Mesothelial cell of epicardium (in vitro differentiated cells): ENCODE measurements at places on chromosomes 6 and 20.
A peak's percentile ranks its signal among the peaks of the same experiment; 100 is the strongest.

- no peak overlapping the region for H3K4me3 ChIP-seq
- peaks cover 7% of the 10 kb centered on the region for H3K36me3 ChIP-seq
- H3K4me1 ChIP-seq: peaks cover 3% of the 10 kb centered on the region
- no peaks in the 10 kb centered on the region for H3K27me3 ChIP-seq
Measured at GRCh38 chr6:126253431-126253830, 86.5 kb upstream of the CENPW start.

DNA sequence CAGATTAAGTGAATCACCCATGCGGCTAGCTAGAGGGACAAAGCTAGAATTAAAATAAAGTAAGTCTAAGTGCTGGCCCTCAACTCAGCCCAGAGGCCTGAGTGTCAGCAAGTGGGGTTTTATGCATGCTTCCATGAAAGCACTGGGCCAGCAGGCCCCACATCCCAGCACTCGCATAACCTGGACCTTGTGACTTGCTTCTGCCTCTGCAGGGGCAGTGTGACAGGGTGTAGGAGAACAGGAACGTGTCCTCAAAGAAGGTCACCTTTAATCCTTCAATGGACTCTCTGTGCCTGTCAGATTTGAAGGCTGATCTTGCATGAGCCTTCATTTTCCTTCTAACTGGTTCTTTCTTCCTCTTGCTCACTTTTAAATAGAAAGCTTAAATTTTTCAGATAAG is 183.4 kb downstream of the ALDH8A1 start:
- peaks cover 8% of the 10 kb centered on the region for H3K4me1 ChIP-seq
- peaks cover 3% of the 10 kb centered on the region for H3K36me3 ChIP-seq

DNA sequence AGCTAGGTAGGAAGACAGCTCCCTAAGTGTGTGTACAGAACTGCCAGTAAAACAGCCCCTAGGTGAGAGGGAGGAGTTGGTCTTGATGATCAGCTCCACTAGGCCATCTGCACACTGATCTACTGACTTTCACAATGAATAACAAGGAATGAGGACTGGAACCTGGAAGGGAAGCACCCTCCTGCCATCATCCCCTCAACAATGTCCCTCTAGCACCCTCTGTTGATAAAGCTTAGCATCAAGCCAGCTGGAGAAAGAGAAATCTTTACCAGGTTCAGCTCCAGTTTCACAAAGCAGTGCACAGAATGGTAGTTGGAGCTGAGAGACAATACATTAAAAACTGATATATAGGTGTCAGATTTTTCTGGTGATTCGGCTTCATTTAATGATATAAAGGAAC is 57.2 kb upstream of the IRAK1BP1 start:
- H3K4me3 ChIP-seq: no peak overlapping the region
- H3K27me3 ChIP-seq: peaks cover 6% of the 10 kb centered on the region
- no peaks in the 10 kb centered on the region for H3K36me3 ChIP-seq
- H3K27ac ChIP-seq: no peak overlapping the region
- DNase-seq: no peak

- peaks cover 9% of the 10 kb centered on the region for H3K36me3 ChIP-seq
- DNase-seq: no peak
- no peak overlapping the region for H3K27ac ChIP-seq
- peaks cover 34% of the 10 kb centered on the region for H3K4me1 ChIP-seq
Measured at GRCh38 chr6:158028421-158028820, 46.8 kb downstream of the SYNJ2 start.

DNA sequence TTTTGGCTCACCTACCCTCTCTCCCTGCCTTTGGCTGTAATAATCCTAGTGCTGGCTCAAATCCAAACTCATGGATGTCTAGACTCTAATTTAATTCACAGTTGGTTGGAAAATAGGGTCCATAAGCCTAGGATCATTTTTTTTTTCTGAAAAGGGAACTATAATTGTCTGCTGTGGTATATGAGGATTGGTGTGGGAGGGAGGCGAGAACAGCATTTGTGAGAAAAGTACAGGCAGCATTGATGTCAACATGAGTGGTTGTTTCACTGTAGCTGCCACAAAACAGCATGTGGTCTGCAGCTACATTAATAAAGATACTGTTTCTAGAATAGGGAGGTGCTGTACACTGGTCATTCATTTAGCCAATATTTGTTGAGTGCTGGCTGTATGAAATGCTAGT is 18.6 kb upstream of the POLR1H start:
- no peaks in the 10 kb centered on the region for H3K27me3 ChIP-seq
- no peaks in the 10 kb centered on the region for H3K36me3 ChIP-seq
- no peak overlapping the region for H3K4me3 ChIP-seq
- no peaks in the 10 kb centered on the region for H3K4me1 ChIP-seq
- peak overlapping the region; percentile 13 for H3K27ac ChIP-seq
- no peak for DNase-seq

DNA sequence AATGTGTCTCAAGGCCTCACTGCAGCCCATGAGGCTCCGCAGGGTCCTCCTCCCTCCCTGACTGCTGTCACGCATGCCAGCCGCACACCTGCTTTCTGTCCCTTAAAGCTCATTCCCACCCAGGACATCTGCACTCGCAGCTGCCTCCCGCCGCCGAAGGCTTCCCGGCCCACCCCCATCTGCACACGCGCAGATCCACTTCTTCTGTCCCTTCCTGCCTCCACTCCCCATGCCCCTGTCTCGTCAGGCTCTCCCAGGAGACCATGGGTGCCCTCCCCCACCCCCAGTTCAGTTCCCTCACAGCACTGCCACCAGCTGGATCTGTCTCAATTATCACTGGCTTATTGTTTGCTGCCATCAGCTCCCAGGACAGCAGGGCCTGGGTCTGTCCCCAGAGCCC is 63.0 kb downstream of the RIPOR3 start:
- no peak for DNase-seq
- H3K27ac ChIP-seq: peak overlapping the region; percentile 40
- H3K4me3 ChIP-seq: no peak overlapping the region
- H3K27me3 ChIP-seq: no peaks in the 10 kb centered on the region

DNA sequence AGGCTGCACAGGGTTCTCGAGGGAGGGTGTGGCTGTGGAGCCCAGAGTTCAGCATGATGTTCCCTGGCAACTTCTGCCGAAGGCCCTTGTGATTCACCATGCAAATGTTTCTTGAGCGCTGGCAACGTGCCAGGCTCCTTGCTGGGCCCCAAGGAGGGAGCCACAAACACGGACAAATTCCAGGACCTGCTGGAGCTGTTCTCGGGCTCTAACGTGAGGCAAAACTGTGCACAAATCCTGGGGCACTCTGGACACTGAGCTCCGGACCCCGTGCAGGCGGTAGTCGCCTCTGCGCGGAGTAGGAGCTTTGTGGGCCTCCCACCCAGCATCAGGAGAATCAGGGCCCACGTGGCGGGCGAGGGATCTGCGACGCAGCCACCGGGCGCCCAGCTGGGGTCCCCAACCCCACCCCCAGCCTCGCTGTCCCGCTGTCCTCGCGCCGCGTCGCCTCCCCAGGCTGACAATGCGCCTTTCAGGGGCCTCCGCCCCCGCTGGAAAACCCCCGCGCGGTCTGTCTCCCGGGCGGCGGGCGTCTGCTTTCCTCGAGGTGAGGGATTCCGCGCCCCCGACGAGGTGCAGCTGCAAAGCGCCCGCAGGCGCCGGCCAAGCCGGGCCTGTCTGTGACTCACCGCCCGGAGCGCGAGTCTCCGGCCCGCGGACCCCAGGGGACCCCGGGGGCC is 31.7 kb upstream of the SCUBE3 start:
- H3K4me3 ChIP-seq: no peak overlapping the region
- H3K36me3 ChIP-seq: no peaks in the 10 kb centered on the region
- H3K4me1 ChIP-seq: peaks cover 56% of the 10 kb centered on the region
- DNase-seq: peak; percentile 51

DNA sequence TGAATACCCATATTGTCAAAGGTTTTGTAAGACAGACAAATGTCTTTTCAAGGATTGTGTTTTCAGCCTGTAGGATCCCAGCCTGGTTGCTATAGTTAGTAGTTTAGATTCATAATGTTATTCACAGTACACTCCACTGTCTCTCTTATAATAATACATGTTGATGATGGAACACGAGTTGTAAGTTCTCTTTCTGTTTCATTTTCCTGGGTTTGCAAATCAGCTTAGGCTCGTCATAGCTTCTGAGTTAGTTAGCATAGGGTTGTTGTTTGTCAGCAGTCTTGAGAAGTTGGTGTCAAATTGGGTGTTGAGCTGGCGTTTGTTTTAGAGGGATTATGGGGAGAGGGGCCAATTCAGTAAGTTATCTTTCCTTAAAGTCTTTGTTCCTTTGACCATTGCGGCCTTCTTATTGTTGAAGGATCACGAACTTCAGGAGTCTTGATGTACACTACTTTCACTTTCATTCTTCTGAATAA is 45.8 kb downstream of the QKI start:
- peak overlapping the region; percentile 30 for H3K27ac ChIP-seq
- peaks cover 29% of the 10 kb centered on the region for H3K36me3 ChIP-seq
- DNase-seq: no peak
- no peaks in the 10 kb centered on the region for H3K27me3 ChIP-seq

- H3K27ac ChIP-seq: no peak overlapping the region
- peaks cover 2% of the 10 kb centered on the region for H3K36me3 ChIP-seq
- H3K4me1 ChIP-seq: no peaks in the 10 kb centered on the region
- H3K4me3 ChIP-seq: no peak overlapping the region
- H3K27me3 ChIP-seq: no peaks in the 10 kb centered on the region
Measured at GRCh38 chr6:5710516-5710915, 296.2 kb downstream of the NRN1 start.

- peak overlapping the region; percentile 93 for H3K27ac ChIP-seq
- DNase-seq: peak; percentile 61
- no peaks in the 10 kb centered on the region for H3K27me3 ChIP-seq
- H3K4me1 ChIP-seq: peaks cover 26% of the 10 kb centered on the region
- peaks cover 16% of the 10 kb centered on the region for H3K36me3 ChIP-seq
- H3K4me3 ChIP-seq: peak overlapping the region; percentile 61
Measured at GRCh38 chr20:32457479-32457986, 99.4 kb downstream of the ASXL1 start.

DNA sequence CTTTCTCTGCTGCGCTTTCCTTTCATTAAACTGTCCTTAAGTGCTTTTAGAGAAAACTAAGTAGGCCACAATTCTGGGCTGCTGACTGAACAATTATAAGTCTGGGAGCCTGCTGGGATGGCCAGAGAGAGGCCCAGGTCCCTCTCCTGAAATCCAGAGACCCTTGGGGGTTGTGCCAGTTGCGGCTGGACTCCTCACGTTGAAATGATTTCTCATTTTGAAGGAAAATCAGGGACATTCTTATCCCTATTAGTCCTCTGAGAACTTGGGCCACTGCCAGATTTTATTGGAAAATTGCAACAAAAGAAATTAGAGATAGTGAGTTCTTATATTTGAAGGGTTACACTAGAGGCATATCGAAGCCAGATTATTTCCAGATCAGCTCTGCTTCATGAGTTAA is 145.1 kb downstream of the CLIC5 start:
- DNase-seq: no peak
- H3K4me1 ChIP-seq: peaks cover 19% of the 10 kb centered on the region
- no peak overlapping the region for H3K4me3 ChIP-seq
- no peaks in the 10 kb centered on the region for H3K36me3 ChIP-seq
- peak overlapping the region; percentile 24 for H3K27ac ChIP-seq

GRCh38 chr20:63966944-63967322 is 2.8 kb downstream of the ZNF512B start:
- no peak overlapping the region for H3K27ac ChIP-seq
- peaks cover 8% of the 10 kb centered on the region for H3K4me1 ChIP-seq
- DNase-seq: no peak
- peaks cover 12% of the 10 kb centered on the region for H3K36me3 ChIP-seq

DNA sequence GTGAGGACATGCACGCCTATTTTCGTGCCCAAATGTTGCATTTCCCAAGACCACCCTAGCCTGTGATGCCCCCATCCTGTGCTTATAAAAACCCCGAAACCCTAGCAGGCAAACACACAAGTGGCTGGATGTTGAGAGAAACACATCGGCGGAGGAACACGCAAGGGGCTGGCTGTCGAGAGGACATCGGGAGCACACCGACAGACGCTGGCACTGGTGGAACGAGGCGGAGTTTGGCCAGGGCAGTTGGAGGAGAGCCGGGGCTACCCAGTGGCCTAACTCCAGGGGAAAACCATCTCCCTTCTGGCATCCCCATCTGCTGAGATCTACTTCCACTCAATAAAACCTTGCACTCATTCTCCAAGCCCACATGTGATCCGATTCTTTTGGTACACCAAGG is 225.9 kb upstream of the GRIK2 start:
- no peaks in the 10 kb centered on the region for H3K4me1 ChIP-seq
- no peak for DNase-seq
- H3K27me3 ChIP-seq: no peaks in the 10 kb centered on the region

DNA sequence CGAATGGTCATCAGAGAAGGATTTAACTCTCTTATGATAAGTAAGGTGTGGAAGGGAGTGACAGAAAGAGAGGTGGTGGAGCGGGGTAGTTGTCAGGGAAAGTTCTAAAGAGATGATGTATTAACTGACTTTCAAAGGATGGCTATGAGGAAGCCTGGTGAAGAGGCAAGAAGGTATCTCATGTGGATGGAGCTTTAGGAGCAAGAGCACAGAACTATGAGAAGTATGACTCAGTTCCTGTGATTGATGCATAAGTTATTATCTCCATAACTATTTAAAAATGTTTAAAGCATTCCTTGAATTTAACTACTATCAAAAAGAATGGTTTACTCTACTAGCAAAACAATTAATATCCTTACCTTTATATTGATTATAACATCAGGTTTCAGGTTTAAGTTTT is 28.8 kb downstream of the AK9 start:
- no peak overlapping the region for H3K27ac ChIP-seq
- H3K27me3 ChIP-seq: no peaks in the 10 kb centered on the region
- H3K4me1 ChIP-seq: no peaks in the 10 kb centered on the region

GRCh38 chr6:15096894-15097837 is 148.7 kb upstream of the JARID2 start:
- peaks cover 11% of the 10 kb centered on the region for H3K4me1 ChIP-seq
- no peak overlapping the region for H3K4me3 ChIP-seq
- no peaks in the 10 kb centered on the region for H3K27me3 ChIP-seq
- no peaks in the 10 kb centered on the region for H3K36me3 ChIP-seq
- DNase-seq: no peak
- no peak overlapping the region for H3K27ac ChIP-seq

DNA sequence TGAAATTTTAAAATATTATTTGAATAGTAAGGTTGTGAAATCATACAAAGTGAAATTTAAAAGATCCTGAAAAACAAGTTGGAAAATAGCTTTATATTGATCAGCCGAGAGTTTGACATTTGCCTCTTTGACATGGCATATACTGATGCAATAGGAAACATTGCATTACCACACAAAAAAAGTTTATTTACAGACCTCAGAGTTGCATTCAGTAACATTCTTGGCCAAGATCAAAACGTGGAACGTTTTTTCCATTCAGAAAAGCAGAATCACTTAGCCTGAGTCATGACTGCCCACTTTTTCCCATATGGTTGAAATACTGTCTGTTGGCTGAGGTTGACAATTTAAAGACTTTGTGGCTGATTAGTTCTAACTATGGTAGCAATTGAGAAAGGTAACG is 55.1 kb upstream of the BACH2 start:
- H3K4me1 ChIP-seq: peaks cover 13% of the 10 kb centered on the region
- no peak overlapping the region for H3K27ac ChIP-seq

DNA sequence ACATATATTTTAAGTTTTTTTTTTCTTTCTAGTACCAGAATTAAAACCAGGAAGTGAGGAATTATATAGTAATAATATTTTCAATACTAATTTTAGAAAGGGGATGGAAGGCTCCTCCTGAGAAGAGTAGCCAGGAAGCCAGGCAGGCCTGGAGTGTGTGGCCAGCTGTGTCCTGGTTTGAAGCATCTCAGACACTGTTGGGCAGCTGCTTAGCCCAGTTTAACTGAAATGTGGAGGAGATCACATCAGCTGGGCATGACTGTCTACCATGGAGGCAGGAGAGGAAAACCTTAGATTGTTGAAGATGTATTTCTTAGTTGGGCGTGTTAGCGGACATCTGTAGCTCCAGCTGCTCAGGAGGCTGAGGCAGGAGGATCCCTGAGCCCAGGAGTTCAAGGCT is 142.2 kb downstream of the ARID1B start:
- H3K4me1 ChIP-seq: peaks cover 13% of the 10 kb centered on the region
- no peak for DNase-seq
- H3K4me3 ChIP-seq: no peak overlapping the region
- H3K27me3 ChIP-seq: no peaks in the 10 kb centered on the region
- H3K27ac ChIP-seq: no peak overlapping the region
